RWPE2 (cell line): ENCODE measurements at places on chromosomes 1 and 21.

- no peaks in the 10 kb centered on the region for H3K27me3 ChIP-seq
- H3K4me3 ChIP-seq: no peak overlapping the region
- no peak for DNase-seq
- no peak overlapping the region for H3K27ac ChIP-seq
- H3K36me3 ChIP-seq: no peaks in the 10 kb centered on the region
Measured at GRCh38 chr1:181151378-181152326, 63.2 kb downstream of the IER5 start.

DNA sequence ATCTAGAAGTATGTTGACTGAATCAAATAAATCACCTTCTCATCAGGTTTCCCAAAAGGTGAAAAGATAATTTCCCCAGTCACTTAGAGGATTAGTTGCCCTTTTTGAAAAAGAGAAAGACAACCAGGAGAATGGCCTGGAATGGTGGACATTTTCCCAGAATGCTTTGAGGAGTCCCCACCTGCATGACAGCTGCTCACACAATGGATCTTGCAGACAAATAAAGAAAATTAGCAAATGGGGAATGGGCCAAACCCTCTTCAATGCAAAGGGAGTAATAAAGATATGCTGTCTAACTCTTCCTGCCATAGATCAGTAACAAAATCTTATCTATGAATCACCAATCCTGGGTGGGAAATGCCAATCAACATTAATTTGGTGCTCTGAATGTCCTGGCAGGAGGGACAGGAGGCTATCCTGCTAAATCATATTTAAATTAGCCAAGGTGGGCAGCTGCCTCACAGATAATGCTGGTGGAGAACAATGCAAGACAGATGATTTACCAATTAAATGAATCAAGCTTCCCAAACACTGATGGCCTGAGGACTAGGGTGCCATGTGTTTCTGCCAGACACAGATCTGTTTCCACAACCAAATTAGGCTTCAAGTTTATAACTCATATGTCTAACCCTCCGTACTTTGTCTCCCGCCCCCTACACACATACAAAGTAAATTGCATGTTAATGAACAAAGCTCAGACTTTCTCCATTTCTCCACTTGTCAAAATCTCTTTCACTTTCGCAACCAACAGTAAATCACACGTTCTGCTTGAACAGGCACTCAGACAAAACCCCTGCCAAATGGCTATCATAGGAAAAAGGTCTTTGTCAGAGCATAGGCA is 488.0 kb upstream of the PLXNA2 start:
- no peak for DNase-seq
- H3K36me3 ChIP-seq: no peaks in the 10 kb centered on the region
- H3K4me1 ChIP-seq: no peaks in the 10 kb centered on the region
- no peak overlapping the region for H3K4me3 ChIP-seq
- no peaks in the 10 kb centered on the region for H3K27me3 ChIP-seq

DNA sequence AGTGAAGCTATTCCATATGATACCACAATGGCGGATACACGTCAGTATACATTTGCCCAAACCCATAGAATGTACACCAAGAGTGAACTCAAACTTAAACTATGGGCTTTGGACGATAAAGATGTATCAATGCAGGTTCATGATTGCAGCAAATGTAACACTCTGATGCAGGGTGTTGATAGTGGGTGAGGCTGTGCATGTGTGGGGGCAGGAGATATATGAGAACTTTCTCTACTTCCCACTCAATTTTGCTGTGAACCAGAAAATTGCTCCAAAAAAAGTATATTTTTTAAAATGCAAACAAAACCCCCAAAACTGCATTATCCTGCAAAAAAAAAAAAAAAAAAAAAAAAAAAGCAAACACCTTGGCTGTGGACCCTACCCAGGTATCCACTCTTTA is 3.4 kb downstream of the ATP1A2 start:
- no peak for DNase-seq
- no peak overlapping the region for H3K27ac ChIP-seq
- no peaks in the 10 kb centered on the region for H3K36me3 ChIP-seq
- H3K4me1 ChIP-seq: no peaks in the 10 kb centered on the region

DNA sequence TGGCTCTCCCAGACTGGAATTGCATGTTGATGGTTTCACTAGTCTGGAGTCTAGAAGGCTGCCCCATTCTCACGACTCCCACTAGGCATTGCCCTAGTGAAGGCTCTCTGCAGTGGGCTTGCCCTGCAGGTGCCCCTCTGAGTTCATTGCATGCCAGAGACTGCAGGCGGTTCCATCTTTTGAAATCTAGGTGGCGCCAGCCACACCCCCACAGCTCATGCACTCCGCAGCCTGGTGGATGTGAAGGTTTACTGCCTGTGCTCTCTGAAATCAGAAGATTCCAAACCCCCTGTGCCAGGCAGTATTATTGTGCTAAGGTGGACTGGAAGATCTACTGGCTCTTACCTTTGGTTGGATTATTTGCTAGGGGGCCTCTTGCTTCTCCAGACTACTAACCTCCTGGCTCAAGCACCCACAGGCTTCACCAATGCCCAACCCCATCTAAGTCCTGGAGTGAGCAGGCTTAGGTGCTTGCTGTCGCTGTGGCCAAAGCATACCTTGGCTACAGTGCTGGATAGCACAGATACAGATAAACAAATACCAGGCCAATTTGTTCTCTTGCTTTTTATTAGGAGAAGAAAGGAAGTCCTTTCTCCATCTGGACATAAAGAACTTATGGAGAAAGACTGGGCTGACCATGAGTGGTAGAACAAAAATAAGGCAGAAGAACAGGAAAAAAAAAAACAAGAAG is 83.5 kb upstream of the SIM2 start:
- H3K4me1 ChIP-seq: no peaks in the 10 kb centered on the region
- H3K36me3 ChIP-seq: no peaks in the 10 kb centered on the region
- no peaks in the 10 kb centered on the region for H3K27me3 ChIP-seq
- no peak for DNase-seq

- H3K4me3 ChIP-seq: no peak overlapping the region
- H3K27ac ChIP-seq: no peak overlapping the region
- H3K4me1 ChIP-seq: peaks cover 9% of the 10 kb centered on the region
- H3K36me3 ChIP-seq: no peaks in the 10 kb centered on the region
- no peak for DNase-seq
- H3K27me3 ChIP-seq: no peaks in the 10 kb centered on the region
Measured at GRCh38 chr1:207603777-207604176, 41.2 kb upstream of the CR1L start.

- DNase-seq: no peak
- H3K27me3 ChIP-seq: no peaks in the 10 kb centered on the region
- no peak overlapping the region for H3K4me3 ChIP-seq
Measured at GRCh38 chr1:179121159-179121938, 39.5 kb downstream of the TOR3A start.

DNA sequence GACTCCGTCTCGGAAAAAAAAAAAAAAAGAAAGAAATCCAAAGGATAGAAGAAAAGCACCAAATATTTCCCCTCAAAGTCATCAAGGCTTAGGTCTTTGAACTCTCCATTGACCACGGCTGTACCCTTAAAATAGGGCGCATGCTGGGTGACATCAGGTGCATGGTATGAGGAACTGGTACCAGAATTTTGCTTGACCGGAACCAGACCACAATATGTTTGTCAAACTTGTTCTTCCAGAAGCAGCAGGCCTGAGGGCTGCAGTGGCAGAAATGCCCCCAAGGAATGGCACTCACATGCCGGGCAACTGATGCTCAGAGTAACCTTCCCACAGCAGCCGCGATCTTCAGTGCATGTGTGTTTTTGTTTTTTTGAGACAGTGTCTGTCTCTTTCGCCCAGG is 21.0 kb downstream of the RCC1 start:
- H3K36me3 ChIP-seq: peaks cover 46% of the 10 kb centered on the region
- H3K27me3 ChIP-seq: no peaks in the 10 kb centered on the region
- no peak for DNase-seq
- no peak overlapping the region for H3K4me3 ChIP-seq
- peaks cover 16% of the 10 kb centered on the region for H3K4me1 ChIP-seq

GRCh38 chr1:75559800-75560199 is 51.1 kb downstream of the SLC44A5 start:
- H3K4me1 ChIP-seq: no peaks in the 10 kb centered on the region
- no peaks in the 10 kb centered on the region for H3K27me3 ChIP-seq
- H3K27ac ChIP-seq: no peak overlapping the region
- H3K4me3 ChIP-seq: no peak overlapping the region
- no peak for DNase-seq

GRCh38 chr1:231460614-231461013 is 38.5 kb upstream of the EGLN1 start:
- no peak overlapping the region for H3K27ac ChIP-seq
- H3K4me1 ChIP-seq: no peaks in the 10 kb centered on the region

DNA sequence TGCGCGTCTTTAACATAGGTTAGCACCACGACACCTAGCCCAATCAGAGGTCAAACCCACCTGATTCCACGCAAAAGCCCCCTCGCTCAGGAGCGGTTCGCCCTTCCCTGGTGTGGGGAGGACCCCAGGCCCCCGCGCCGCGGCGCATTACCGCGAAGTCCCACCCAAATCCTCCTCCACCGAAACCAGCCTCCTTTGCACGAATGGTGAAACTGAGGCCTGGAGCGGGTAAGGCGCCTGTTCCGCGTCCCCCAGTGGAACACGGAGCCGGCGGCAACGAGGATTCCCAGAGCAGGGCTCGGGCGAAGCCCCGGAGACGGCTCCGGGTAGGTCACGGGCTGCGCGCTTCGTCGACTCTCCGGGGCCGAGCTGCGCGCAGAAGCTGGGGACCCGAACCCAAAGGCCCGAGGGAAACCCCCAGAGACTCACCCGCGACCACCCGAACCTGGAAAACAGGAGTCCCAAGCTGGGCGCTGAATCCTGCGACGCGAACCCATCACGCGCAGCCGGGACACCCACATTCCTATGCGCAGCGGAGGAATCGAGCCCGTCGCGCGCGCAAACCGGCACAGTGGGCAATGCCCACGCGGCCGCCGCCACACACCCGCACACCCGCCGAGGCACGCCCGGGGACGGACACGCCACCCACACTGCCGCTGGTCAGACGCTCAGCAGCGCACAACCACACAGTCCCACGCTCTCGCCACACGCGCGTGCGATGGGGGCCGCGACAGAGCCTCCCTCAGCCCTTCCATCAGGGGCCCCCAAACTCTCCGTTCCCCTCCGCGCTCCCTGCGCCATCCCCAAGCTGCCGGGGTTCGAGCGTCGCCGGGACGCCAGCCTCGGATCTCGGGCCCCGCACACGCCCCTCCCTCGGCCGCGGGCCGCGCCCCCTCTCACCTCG is 507 bp downstream of the GLIS1 start:
- H3K4me1 ChIP-seq: peaks cover 13% of the 10 kb centered on the region
- H3K4me3 ChIP-seq: peak overlapping the region; percentile 49
- H3K27ac ChIP-seq: no peak overlapping the region

- no peak overlapping the region for H3K27ac ChIP-seq
- DNase-seq: no peak
- no peak overlapping the region for H3K4me3 ChIP-seq
- H3K4me1 ChIP-seq: no peaks in the 10 kb centered on the region
- no peaks in the 10 kb centered on the region for H3K36me3 ChIP-seq
Measured at GRCh38 chr1:47594627-47595026, 156.8 kb downstream of the FOXD2 start.
